Activated CD8-positive, alpha-beta memory T cell treated with anti-CD3 and anti-CD28 coated beads, Interleukin-2, amount 10 ng/mL, durations not matched to agents 7 days and 5 days (primary cell): ENCODE measurements at places on chromosomes 16 and 17.

- DNase-seq: no peak
Observed at GRCh38 chr17:36842963-36843558, 94.2 kb upstream of the LHX1 start.

GRCh38 chr16:85798901-85799496 is 345 bp downstream of the EMC8 start:
- DNase-seq: peak; percentile 63

GRCh38 chr16:79664407-79664806 is 63.9 kb upstream of the MAF start:
- no peak for DNase-seq

- DNase-seq: no peak
Observed at GRCh38 chr17:80616705-80617104, 72.1 kb downstream of the RPTOR start.

GRCh38 chr16:68722119-68723024 is 14.7 kb upstream of the CDH1 start:
- DNase-seq: no peak
